ENCODE measurements at places on chromosomes 7 and 10.

- no peaks in the 10 kb centered on the region for H3K36me3 ChIP-seq
- H3K4me3 ChIP-seq = no peak overlapping the region
- peaks cover 35% of the 10 kb centered on the region for H3K27me3 ChIP-seq
- peaks cover 5% of the 10 kb centered on the region for H3K4me1 ChIP-seq
Measured at GRCh38 chr10:132880128-132880981, 62.0 kb downstream of the CFAP46 start.

DNA sequence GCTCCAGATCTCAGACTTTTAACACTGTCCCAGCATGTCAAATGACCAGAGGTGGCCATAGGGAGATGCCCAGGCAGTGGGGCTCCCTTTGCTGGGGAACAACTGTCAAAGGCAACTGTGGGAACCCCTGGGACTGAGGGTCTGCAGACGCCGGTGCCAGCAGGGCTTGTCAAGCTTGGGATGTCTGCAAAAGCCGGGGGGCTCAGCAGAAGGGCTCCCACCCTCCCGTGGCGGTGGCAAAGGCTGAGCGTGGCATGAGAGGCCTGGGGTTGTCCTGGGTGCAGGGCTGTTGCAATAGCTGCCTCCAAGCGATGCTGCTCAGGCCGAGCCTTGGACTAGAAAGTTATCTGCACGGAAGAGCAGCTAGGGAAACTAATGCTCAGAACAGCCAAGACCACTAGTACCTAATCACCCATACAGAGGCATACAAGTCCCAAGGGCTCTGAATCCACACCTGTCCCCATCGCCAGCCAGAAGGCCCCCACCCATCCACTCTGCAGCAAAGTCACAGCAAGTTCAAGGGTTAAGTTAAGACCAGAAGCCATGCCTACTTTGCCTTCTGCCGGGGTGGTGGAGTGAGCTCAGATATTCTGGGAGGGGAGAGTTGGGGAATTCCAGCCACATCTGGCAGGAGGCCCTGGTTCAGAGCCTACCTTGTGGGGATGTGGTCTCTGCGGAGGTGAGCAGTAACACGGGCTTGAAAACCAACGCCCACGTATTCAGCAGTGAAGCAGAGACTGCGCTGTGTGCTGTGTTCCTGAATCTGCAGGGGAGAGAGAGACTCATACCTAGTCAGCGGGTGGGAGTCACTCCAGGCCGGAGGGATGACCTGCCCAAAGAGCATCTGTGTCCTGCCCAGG, 4.6 kb downstream of the SH2B2 start:
- peaks cover 43% of the 10 kb centered on the region for H3K4me1 ChIP-seq
- no peak for DNase-seq
- peaks cover 4% of the 10 kb centered on the region for H3K27me3 ChIP-seq
- no peaks in the 10 kb centered on the region for H3K36me3 ChIP-seq
- peak overlapping the region; percentile 14 for H3K27ac ChIP-seq

DNA sequence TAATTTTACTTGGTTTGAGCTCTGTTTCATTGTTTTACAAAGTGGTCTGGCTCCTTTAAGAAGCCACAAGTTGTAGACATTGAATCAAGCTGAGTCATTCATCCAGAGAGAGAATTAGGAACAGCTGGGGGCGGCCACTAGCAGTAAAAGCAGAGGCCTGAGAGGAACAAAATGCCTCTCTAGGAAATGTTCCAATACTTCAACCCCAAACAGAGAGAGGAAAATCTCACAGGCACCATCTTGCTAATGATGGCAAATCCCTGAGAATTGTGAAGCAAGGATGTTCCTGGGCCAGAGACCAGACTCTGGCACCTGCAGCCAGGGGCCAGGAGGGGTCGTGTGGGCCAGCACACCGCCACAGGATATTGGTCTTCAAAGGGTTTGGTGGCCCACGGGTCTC, 26.5 kb upstream of the TRIL start:
- no peak for DNase-seq
- no peaks in the 10 kb centered on the region for H3K36me3 ChIP-seq
- H3K4me3 ChIP-seq = no peak overlapping the region
- H3K27ac ChIP-seq = no peak overlapping the region

DNA sequence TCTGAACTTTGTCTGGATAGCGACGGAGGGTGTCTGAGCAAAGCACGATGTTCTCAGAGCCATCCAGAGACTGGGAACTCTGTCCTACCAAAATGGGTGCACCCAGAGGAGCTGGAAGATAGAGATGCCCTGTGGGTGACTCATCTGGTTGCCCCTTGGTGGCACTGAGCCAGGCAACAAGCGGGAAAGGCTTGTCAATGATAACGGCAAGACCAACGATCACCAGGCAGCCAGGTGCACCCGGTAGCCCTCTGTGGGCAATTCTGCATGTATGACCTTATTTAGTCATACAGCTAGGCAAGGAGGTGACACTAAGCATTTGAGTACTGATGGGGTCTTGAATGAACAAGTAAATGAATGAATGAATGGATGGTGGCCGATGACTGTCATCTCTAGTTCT, 2.8 kb upstream of the ELN start:
- H3K27ac ChIP-seq = no peak overlapping the region
- H3K27me3 ChIP-seq = peaks cover 39% of the 10 kb centered on the region
- peaks cover 14% of the 10 kb centered on the region for H3K4me1 ChIP-seq
- H3K36me3 ChIP-seq = no peaks in the 10 kb centered on the region
- no peak for DNase-seq

DNA sequence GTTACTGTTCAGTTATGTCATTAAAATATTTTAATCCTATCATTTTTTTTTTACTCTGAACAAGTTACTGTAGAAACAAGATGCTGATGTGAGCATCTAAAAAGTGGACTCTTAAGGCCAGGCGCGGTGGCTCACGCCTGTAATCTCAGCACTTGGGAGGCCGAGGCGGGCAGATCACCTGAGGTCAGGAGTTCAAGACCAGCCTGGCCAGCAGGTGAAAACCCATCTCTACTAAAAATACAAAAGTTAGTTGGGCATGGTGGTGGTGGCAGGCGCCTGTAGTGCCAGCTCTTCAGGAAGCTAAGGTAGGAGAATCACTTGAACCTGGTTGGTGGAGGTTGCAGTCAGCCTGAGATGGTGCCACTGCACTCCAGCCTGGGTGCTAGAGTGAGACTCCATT, 2.9 kb downstream of the WAC start:
- no peak overlapping the region for H3K4me3 ChIP-seq
- no peak for DNase-seq
- H3K4me1 ChIP-seq = peaks cover 78% of the 10 kb centered on the region
- peak overlapping the region; percentile 43 for H3K27ac ChIP-seq
- H3K36me3 ChIP-seq = peaks cover 59% of the 10 kb centered on the region

GRCh38 chr10:122448600-122448999, 5.9 kb upstream of the ARMS2 start:
- H3K27ac ChIP-seq = no peak overlapping the region
- no peak for DNase-seq
- peaks cover 4% of the 10 kb centered on the region for H3K36me3 ChIP-seq
- H3K27me3 ChIP-seq = peaks cover 24% of the 10 kb centered on the region
- H3K4me1 ChIP-seq = no peaks in the 10 kb centered on the region
- no peak overlapping the region for H3K4me3 ChIP-seq

- peak overlapping the region; percentile 22 for H3K4me3 ChIP-seq
- no peak overlapping the region for H3K27ac ChIP-seq
- no peak for DNase-seq
- H3K4me1 ChIP-seq = peaks cover 35% of the 10 kb centered on the region
Measured at GRCh38 chr10:79103585-79103984, 34.8 kb downstream of the ZMIZ1 start.

DNA sequence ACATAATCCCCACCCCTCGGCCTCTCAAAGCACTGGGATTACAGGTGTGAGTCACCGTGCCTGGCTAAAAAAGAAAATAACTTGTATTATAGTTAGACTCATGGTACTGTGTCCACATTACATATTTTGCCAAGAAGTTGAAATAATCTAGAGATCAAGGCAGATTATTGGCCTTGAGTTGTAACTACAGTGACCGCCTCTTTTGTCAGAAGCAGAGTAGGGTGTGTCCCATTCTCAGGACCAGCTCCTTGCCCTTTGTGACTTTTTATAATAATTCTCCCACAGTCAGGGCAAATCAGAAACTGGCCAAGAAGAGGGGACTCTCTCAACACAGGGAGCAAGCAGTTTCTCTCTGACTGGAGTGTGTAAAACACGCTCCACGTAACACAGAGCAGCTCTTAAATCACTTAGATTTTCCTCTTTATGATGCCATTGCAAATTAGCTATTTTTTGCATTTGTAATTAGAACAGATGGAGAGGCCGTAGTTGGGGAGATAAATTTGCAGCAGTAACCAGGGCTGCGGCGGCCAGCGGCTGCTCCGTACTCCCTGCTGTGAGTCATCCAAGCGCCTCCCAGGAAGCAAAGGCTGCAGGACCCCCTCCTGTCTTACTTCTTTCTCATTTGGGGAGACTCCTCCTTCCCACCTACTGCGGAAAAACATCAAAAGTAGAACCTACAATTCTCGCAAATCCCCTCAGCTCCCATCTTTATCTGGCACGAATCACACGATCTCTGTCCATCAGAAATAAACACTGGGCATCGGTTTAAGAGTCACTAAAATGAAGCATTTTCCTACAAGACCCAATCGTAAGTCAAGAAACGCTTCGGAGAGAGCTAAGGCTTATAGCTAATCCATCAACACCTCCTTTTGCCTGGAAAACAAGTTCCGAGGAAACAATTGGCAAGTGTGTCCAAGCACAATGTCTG, 32.1 kb upstream of the MSRB2 start:
- no peak for DNase-seq
- H3K27ac ChIP-seq = no peak overlapping the region
- peaks cover 3% of the 10 kb centered on the region for H3K4me1 ChIP-seq
- peaks cover 17% of the 10 kb centered on the region for H3K27me3 ChIP-seq
- H3K36me3 ChIP-seq = peaks cover 11% of the 10 kb centered on the region

- H3K4me1 ChIP-seq = peaks cover 11% of the 10 kb centered on the region
- no peak overlapping the region for H3K4me3 ChIP-seq
- no peak overlapping the region for H3K27ac ChIP-seq
- H3K27me3 ChIP-seq = peaks cover 47% of the 10 kb centered on the region
- H3K36me3 ChIP-seq = no peaks in the 10 kb centered on the region
Measured at GRCh38 chr10:75430000-75430763, 1.2 kb upstream of the LRMDA start.

GRCh38 chr10:124696446-124697392, 47.5 kb downstream of the FAM53B start:
- H3K4me3 ChIP-seq = peak overlapping the region; percentile 67
- DNase-seq = no peak
- H3K27ac ChIP-seq = peak overlapping the region; percentile 90

DNA sequence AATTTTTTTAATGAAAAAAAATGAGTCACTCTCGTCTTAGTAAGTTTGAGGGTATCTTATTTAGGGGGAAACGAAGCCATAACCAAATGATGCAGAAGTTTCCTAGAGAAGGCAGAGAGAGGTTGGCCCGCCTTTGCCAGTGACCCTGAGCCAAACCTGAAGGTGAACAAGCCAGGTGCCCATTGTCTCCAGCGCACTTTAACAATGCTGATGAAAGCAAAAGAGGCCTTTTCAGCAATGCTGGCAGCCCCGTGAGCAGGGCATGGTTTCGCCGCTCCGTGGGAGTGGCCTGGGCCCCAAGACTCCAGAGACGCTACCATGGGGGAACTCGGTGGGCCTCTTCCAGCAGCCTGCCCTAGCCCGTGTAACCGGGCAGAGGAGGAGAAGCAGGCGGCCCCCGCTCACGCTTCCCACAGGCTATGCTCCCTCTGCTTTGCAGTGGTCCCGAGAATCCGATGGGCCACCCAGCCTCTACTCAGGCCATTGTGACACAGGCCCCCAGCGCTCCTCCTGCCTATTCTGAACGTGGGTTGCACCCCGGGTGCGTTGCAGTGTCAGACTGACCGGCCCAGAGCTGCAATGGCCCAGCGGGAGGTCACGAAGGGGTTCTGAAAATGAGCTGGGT, 14.0 kb upstream of the UNCX start:
- H3K36me3 ChIP-seq = peaks cover 3% of the 10 kb centered on the region
- peaks cover 76% of the 10 kb centered on the region for H3K27me3 ChIP-seq
- no peak overlapping the region for H3K4me3 ChIP-seq
- H3K27ac ChIP-seq = no peak overlapping the region
- no peak for DNase-seq

DNA sequence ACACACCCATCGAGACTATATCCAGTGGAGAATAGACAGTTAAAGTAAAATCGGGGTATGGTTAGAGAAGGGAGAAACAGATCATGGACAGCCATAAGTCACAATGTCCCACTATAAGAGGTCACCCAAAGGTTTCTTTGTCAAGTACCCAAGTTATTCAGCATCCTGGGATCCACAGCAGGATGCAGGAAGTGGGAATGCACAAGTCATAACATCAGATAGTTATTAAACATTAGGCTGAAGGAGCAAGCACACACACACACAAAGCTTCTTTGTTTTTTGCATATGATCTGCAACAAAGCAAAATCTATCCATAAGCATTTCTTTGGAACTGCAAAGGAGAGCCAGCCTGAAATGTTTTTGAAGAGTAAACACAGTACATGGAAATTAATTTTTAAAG, 111.6 kb downstream of the NOC3L start:
- H3K27me3 ChIP-seq = peaks cover 34% of the 10 kb centered on the region
- no peak overlapping the region for H3K27ac ChIP-seq
- DNase-seq = no peak
- no peaks in the 10 kb centered on the region for H3K36me3 ChIP-seq
- H3K4me3 ChIP-seq = no peak overlapping the region

DNA sequence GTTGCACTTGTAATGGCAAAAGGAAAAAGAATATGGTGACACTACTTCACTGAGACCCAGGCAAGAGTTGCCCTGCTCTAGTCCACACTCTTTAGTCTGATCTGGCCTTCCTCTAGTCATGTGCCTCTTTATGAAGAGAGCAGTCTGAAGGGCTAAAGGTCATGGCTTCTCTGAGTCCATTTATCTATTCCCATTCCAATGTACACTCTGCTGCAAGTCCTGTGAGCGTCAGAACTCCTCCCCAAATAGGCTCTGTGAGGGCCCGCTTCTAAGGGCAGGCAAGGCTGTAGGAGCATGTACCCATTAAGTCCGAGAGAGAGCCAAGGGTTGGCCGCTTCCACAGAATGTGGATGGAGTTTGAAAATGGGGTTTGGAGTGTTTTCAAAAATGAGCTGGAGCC, 209.3 kb downstream of the AHR start:
- no peak for DNase-seq
